ENCODE measurements at places on chromosomes 7 and 10.

- no peak for DNase-seq
Measured at GRCh38 chr7:71303566-71303965, 171.6 kb downstream of the GALNT17 start.

DNA sequence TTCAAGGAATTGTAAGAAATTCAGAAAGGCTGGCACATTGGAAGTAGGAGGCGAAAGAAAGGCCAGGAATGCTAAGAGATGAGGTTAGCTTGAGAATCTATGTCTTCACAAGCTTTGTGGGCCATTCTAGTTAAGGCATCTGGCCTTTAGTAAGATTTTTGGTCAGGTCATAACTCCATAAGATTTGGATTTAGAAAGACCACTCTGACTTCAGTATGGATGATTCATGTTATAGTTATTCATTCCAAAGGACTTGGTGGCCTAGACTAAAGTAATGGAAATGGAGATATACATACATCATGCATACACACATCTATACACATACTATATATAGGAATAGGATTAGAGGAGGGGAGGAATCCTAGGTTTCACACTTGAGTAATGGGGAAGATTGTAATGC lies 77.5 kb downstream of the SEPTIN7 start:
- no peak for DNase-seq

GRCh38 chr7:148185041-148185440 lies 405.5 kb upstream of the C7orf33 start:
- no peak for DNase-seq

DNA sequence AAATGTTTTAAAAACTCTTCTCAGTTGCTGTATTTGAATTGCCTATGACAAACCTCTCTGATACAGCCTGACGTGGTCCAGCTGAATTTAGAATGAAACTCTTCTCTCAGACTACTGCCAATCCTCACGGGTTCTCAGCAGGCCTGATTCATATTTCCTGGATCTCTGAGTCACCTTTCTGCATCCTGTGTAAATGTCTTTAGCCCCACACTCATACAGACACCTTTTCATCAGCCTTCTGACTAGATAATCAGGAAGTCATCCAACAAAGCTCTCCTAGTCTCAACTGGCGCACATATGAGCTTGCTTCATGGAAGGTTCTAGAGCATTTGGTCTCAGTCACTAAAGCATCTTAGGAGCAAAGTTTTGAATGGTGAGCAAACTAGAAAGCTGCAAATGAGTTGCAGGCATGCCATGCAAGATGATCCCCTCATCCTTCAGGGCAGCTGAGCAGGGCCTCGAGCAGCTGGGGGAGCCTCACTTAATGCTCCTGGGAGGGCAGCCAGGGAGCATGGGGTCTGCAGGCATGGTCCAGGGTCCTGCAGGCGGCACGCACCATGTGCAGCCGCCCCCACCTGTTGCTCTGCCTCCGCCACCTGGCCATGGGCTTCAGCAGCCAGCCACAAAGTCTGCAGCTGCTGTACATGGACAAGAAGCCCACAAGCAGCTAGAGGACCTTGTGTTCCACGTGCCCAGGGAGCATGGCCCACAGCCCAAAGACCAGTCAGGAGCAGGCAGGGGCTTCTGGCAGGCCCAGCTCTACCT lies 182.8 kb downstream of the ARHGAP12 start:
- no peak for DNase-seq

DNA sequence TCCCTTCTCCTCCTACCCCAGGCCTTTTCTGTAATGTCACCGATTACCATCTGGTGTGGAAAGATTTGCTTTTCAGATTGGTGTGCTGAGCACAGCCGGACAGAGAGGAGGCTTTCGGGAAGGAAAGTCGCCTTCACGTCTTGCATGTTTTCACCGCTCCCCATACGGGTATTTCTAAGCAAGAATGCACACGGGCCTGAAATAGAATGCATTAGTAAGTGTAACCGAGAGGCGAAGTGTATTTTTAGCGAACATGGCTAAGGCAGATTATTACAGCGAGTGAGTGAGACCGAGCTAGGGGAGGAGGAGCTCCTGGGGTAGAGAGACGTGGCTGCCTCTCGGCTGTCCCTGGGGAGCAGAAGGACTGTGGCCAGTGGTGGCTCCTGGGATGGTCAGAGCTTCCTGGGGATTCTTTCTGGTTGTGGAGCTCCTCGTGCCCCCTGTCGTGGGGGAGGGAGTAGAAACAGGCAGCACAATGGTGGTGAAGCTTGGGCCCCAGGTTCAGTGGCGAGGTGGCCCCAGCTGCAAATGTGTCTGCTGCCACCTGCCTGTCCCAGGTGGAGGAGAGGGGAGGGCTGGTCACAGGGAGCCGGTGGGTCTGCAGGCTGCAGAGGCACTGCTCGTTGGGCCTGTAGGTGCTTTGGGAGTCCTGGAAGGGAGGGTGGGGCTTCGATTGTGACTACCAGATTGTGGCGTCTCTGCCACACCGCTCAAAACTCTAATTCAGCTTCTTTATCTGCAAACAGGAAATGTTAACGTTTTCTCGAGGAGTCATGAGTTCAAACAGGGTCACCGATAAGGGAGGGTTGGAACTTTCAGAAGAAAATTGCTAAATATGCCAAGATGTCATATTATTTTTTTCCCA lies 135.8 kb downstream of the CAMK1D start:
- DNase-seq = no peak

- DNase-seq = no peak
Measured at GRCh38 chr10:44619975-44620374, 235.1 kb upstream of the CXCL12 start.

- DNase-seq = no peak
Measured at GRCh38 chr10:64115471-64115870, 594.3 kb downstream of the REEP3 start.

- DNase-seq = no peak
Measured at GRCh38 chr10:28947171-28947570, 269.9 kb downstream of the BAMBI start.

GRCh38 chr7:34838329-34838728 lies 180.3 kb downstream of the NPSR1 start:
- peak; percentile 81 for DNase-seq

- DNase-seq = no peak
Measured at GRCh38 chr7:121334875-121335648, 6.3 kb downstream of the WNT16 start.

- no peak for DNase-seq
Measured at GRCh38 chr7:47345857-47346298, 236.0 kb downstream of the TNS3 start.

- DNase-seq = peak; percentile 1
Measured at GRCh38 chr10:131453721-131454634, 142.5 kb upstream of the TCERG1L start.

GRCh38 chr7:132028144-132028920 lies 471.9 kb upstream of the PODXL start:
- no peak for DNase-seq

DNA sequence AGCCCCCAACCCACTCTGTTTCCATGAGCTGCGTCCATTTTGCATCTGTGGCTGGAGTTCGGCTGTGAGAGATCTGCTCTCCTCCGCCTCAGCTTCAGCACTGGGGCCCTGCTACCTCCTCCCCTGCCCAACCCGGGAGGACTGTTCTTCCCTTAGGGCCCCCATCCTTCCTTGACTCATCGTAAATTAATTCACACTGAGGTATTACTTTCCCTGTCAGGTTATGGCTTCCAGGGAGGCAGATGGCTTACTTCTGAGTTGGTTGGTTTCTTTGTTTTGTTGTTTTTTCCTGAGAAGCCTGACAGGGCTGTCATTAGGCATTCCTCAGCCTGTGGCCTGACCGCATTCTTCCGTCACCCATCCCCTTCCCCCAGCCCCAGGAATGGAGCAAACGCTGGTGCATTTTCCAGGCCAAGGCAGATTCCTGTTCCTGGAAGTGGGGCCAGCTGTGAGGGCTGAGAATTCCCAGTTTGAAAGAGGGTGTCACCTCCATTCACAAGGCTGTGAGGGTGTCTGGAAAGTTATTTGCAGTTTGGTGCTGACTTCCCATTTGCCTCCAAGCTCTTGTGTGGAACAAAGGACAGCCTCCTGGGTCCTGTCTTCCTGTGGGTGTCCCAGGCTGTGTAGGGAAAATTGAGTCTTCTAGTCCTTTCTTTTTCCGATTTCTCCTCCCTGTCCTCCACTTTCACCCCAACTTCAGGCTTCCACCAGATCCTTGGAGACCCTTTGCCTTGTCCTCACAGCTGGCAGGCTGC lies 11.7 kb downstream of the CPA5 start:
- DNase-seq = no peak

DNA sequence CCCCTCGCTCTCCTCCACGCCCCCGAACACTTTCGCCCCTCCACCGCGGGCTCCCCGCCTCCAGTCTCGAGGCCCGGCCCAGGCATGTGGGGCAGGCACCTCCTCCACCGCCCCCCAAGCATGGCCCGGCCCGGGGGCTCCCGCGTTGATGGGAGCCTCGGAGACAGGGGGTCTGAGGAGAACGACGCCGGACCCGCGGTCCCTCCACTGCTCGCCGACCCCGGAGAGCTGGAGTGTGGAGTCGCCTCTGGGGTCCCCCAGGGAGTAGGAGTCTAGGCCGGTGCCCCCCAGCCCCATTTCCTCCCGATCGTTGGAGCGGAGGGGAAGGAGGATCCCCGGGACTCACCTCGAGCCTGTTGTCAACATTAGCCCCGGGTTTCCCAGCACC lies 206 bp downstream of the UPF2 start:
- DNase-seq = no peak

- no peak for DNase-seq
Measured at GRCh38 chr7:91045606-91046005, 218.6 kb upstream of the FZD1 start.

DNA sequence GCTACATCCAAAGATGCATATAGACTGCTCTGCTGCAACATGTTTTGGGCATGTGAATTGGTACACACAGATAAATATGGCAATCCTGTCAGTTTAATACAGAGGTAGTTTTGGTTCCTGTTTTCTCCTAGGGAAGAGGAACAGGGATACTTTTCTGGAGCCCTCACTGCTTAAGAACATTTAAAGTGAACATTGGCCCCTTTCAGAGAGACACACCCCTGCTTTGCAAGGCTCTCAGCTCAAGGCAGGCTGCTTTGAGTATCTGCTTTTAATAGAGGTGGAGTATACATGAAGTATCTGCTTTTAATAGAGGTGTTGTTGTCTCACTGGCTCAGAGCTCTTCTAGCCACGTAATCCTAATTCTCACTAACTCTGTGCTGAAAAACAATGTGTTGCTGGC lies 38.9 kb downstream of the CYP51A1 start:
- no peak for DNase-seq

- DNase-seq = no peak
Measured at GRCh38 chr7:137302081-137302480, 41.5 kb downstream of the PTN start.

- DNase-seq = no peak
Measured at GRCh38 chr10:1650542-1651269, 86.6 kb downstream of the ADARB2 start.

DNA sequence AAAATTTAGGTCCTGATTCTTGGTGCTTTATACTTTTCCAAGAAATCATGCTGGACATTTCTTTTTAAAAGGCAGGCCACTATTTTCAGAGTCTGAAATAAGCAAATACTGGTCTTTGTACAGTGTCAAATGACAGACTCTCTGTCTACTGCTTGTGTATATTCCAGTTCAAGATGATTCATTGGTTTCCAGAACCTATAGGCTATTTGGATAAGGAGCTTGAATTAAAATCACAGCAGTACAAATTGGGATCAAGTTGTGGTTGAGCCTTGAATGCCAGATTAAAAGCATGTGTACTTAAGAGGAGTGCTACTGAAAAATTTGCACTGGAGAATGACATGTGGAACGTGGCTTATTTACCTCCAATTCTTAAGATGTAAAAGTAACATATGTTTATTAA lies 10.7 kb downstream of the KMT2E start:
- DNase-seq = no peak

- no peak for DNase-seq
Measured at GRCh38 chr7:143410521-143411004, 1.9 kb upstream of the EPHA1 start.

DNA sequence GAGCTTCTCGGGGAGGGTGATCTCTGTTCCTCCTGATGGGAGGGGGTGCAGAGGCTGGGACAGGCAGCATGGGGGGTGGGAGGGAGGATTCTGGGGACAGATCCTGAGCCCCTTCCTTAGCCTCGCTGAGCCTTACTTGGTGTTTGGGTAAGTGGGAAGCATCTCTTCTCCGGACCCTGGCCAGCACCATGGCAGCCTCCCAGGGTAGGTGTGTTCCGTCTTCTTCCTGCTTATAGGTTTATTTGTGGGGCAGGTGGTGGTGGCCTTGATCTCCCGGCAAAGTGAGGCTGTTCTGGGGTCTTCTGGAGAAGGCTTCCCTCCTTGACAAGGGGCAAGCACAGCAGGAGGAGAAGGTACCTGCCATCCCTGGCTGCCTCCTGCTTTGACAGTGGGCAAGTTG lies 226.9 kb downstream of the GLRX3 start:
- DNase-seq = no peak

GRCh38 chr7:142894112-142894984 lies 8.8 kb upstream of the TRPV6 start:
- DNase-seq = no peak

DNA sequence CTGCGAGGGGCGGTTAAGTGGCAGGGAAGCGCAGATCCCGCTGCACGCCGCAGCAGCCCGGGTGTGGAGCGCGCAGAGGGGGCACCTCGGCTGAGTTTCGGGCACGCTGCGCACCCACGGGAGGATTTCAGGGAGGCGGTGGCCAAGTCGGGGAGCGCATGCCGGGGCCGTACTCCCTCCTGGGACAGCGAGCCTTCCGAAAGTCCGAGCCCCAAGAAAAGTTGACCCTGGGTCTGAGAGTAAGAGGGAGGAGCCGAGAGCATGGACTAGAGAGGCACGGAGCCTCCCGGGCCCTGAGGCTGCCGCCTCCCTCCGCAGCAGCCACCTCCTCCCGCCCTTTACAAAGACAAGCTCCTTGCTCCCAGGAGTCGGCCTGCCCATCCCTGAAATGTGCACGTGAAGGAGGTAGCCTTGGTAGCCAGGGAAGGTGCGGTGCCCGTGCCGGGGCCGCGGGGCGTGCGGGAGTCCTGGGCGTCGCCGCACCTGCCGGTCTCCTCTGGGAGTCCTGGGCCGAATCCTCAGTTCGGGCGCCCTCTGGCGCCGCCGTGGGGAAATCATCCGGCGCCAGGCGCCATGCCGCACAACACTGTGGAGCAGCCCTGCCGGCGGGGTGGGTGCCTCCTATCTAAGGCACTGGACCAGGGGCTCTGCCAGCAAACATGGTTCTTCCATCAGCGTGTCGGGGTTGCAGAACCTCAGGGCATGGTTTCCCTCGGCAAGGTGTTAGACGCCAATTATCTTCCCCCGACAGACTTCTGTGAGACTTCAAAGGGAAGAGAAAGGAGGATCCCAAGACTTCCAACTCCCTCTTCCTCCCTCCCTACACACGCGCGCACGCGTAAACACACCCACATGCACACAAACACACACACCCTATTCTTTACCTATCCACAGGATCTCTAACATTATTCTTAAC lies 104.0 kb downstream of the TRIL start:
- DNase-seq = peak; percentile 69
